ENCODE measurements at places on chromosomes 12 and 14. TPM values are rescaled to one million over a fixed set of nuclear protein-coding genes. Genes with fewer than 3 reads are reported as not detected.
A peak's percentile ranks its signal among the peaks of the same experiment; 100 is the strongest.

- H3K27ac ChIP-seq: no peak overlapping the region
- DNase-seq: no peak
- H3K27me3 ChIP-seq: no peaks in the 10 kb centered on the region
- no peak overlapping the region for H3K4me3 ChIP-seq
- H3K36me3 ChIP-seq: no peaks in the 10 kb centered on the region
- H3K4me1 ChIP-seq: no peaks in the 10 kb centered on the region
Measured at GRCh38 chr14:58839233-58839632, 201.5 kb downstream of the DACT1 start.

- no peak overlapping the region for H3K4me3 ChIP-seq
- H3K4me1 ChIP-seq: no peaks in the 10 kb centered on the region
- H3K27me3 ChIP-seq: no peaks in the 10 kb centered on the region
- H3K36me3 ChIP-seq: no peaks in the 10 kb centered on the region
- peak; percentile 44 for DNase-seq
Measured at GRCh38 chr12:14238221-14238792, 127.2 kb upstream of the ATF7IP start.

GRCh38 chr12:22329621-22330020, 4.9 kb downstream of the ST8SIA1 start:
- peaks cover 23% of the 10 kb centered on the region for H3K27me3 ChIP-seq
- H3K4me3 ChIP-seq: no peak overlapping the region
- H3K36me3 ChIP-seq: no peaks in the 10 kb centered on the region
- H3K27ac ChIP-seq: no peak overlapping the region
- H3K4me1 ChIP-seq: peaks cover 11% of the 10 kb centered on the region

- H3K36me3 ChIP-seq: no peaks in the 10 kb centered on the region
- no peaks in the 10 kb centered on the region for H3K4me1 ChIP-seq
- DNase-seq: no peak
- H3K27ac ChIP-seq: no peak overlapping the region
- H3K4me3 ChIP-seq: no peak overlapping the region
Measured at GRCh38 chr12:58455136-58455535, 465.2 kb downstream of the LRIG3 start.

- no peaks in the 10 kb centered on the region for H3K27me3 ChIP-seq
- H3K4me1 ChIP-seq: peaks cover 4% of the 10 kb centered on the region
- DNase-seq: no peak
- H3K27ac ChIP-seq: peak overlapping the region; percentile 90
Measured at GRCh38 chr12:27013611-27014084, 536 bp downstream of the TM7SF3 start.

Gene KRT81
- polyA plus RNA-seq: not detected

Measured in left lung (tissue), 14 donors.